ENCODE measurements at places on chromosomes 1 and 21.

DNA sequence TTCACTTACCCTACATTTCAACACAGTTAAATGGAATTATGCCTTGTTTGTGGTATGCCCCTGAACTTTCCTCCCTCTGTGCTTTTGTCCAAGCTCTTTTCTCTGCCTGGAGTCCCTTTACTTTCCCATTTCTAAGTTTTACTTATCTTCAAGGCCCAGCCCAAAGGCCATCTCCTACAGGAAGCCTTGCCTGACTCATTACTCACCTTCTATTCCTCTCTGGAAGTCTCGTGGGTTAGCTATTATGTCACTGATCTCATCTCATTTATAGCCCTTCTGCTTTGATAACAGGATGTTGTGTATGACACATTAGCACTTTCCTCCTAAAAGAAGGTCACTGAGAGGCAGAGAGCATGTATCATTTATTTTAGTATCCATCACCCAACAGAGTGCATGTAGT lies 78.8 kb upstream of the CD1D start:
- DNase-seq: no peak

- DNase-seq: no peak
Measured at GRCh38 chr1:11345971-11346715, 73.1 kb downstream of the UBIAD1 start.

- no peak for DNase-seq
Measured at GRCh38 chr21:46109313-46110221, 11.7 kb downstream of the COL6A2 start.

DNA sequence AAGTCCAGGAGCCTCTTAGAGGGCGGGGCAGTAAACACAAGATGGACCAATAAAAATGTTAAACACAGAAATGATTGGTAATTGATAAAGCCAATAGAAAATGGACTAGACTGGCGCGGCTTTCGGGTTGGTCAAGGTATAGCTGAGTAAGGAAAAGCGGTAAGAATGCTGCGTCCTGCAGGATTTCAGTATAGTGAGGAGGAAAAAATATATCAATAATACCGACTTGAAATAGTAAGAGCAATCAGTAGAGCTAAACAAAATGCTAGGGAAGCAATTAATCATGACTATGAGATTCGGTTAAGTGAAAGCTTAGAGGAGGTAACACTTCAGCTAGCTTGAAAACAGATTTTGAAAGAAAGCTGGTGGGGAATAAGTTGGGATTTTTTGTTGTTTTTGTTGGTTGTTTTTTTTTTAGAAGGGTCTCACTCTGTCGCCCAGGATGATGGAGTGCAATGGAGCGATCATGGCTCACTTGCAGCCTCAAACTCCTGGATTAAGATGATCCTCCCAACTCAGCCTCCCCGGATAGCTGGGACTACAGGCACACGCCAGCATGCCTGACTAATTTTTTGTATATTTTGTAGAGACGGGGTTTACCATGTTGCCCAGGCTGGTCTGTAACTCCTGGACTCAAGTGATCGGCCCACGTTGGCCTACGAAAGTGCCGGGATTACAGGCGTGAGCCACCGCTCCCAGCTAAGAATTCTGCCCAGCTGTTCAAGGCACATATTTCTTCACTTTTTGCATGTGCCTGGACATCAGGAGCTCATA lies 711 bp upstream of the TESK2 start:
- no peak for DNase-seq

DNA sequence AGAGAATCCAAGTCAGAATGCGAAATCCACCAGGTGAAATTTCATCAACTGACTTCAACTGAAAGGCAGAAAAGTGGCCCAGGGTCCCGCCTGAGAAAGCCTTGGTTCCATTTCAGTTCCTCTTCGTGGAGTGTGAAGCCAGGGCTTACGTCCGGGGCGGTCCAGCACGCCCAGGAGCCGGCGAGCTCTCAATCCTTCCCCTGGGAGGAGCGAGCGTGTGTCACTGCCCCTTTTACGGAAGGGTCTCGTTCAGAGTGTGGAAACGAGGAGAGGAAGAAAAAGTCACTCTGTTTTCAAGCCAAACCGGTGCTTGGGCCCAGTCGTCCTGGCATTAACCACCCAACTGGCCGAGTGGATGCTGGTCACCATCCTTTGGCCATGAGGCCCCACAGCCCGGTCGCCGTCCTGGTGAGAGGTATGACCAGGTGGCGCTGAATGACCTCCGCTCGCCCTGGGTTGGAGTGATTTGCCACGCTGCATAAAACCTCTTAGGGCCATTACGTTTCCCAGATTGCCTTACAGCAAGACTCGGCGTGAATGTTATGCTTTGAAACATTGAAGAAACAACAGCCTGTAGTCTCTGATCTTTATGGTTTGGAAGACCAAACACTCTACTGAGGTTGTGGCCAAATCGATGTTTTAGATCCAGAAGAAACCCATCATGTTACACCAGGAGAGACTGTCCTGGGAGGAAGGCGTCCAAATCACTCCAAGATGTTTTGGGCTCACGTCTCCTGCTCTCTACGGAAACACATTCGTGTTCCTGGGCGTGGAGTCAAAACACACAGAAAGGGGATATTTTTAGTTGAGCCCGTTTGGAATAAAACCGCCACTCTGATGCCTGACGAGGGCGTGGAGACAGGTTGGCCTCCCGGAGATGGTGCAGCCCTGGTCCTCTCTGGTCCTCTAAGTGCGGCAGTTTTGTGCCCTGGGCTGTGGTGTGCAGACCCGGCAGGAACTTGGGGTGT lies 93.6 kb upstream of the ACTRT2 start:
- DNase-seq: no peak

Data from ecto neural progenitor cell (in vitro differentiated cells).